NCI-H1105 (cell line): ENCODE measurements at places on chromosomes 6 and 20.

GRCh38 chr20:61292391-61292790, 40.3 kb downstream of the CDH4 start:
- DNase-seq, result no peak

DNA sequence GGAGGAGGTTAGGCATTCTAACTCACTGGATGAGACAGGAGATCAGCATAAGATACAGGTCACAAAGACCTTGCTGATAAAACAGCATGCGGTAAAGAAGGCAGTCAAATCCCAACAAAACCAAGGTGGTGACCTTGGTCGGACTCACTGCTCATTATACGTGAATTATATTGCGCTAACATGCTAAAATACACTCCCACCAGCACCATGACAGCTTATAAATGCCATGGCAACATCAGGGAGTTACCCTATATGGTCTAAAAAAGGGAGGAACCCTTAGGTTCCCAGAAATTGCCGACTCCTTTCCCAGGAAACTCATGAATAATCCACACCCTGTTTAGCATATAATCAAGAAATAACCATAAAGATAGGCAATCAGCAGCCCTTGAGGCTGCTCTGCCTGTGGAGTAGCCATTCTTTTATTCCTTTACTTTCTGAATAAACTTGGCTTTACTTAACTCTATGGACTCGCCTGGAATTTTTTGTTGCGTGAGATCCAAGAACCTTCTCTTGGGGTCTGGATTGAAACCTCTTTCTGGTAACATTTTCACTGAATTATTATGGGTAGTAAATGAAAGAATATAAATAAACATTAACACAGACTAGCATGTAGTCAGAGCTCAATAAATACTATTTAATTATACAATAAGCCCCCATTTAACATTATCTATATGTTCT, 3.0 kb upstream of the LAMA4 start:
- DNase-seq, result no peak

DNA sequence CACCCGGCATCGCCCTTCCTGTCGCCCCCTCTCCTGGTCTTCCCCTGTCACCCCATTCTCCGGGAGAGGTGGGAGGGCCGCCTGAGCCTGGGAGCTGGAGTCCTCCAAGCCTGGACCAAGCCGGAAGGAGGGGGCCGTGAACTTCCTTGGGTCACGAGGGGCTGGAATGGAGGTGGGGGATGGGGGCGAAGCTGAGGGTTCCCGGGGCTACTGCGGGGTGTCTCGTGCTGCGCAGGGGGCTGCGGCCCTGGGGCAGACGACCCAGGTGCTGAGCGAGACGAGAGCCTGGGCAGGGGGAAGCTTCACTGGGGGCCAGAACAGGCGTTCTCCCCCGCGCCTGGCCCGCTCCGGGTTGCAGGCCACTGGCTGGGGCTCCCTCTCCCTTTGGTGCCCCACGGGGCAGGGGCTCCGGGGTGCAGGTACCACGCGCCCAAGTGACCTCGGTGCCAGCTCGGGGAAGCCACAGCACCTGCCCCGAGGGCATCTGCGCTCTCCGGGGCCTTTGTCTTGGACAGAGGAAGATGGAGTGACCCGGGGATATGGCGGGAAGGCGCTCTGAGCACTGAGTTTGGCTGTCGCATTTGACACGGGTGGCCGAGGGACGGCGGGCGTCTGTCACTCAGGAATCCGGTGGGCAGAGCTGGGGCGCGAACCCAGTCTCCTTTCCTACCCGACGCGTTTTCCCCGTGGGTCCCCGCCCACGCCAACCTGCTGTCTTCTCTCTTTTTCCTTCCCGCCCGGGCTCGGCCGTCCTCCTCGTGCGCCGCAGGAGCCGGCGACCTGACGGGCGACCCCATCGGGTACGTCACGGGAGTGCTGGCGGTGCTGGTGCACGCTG, 1.2 kb downstream of the SLC35D3 start:
- DNase-seq, result no peak

- DNase-seq, result peak; percentile 13
Measured at GRCh38 chr6:107653183-107653580, 163.3 kb downstream of the SOBP start.

DNA sequence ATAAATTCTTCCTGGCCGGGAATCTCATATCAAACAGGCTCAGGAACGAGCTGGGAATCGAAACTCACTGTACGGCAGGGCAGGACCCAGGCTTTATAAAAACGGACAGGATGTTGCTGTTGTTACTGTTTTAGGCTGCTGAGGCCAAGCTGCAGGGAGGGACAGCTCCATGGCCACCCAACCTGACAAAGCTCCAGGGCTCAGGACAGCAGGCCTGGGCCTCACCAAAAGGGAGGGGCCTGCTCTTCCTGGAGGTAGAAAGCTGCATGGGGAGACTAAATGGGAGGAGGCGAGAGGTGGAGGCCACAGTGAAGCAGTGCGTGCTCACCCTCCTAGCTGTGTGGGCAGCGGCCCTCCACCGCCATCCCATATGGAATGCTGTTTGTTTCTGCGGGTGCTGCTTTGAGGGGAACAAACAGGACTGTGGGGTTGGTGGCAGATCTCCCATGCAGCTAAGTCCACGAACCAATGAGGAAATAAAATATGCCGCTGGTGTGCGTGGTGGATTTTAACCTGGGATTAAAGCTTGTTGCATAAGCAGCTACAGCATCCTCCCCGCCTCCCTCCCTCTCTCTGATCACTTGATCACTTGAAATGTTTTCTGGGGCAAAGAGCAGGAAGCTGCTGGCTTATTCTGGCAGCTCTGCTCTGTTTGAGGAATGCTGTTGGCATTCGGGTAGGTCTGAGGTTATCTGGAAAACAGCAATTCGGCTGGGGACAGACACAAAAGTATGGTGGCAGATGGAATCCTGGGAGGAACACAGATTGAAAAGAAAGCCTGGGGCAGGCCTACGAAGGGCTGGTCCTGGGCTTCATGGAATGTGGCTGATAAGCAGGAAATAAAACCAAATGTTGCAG, 2.4 kb upstream of the ZMYND8 start:
- DNase-seq, result no peak

DNA sequence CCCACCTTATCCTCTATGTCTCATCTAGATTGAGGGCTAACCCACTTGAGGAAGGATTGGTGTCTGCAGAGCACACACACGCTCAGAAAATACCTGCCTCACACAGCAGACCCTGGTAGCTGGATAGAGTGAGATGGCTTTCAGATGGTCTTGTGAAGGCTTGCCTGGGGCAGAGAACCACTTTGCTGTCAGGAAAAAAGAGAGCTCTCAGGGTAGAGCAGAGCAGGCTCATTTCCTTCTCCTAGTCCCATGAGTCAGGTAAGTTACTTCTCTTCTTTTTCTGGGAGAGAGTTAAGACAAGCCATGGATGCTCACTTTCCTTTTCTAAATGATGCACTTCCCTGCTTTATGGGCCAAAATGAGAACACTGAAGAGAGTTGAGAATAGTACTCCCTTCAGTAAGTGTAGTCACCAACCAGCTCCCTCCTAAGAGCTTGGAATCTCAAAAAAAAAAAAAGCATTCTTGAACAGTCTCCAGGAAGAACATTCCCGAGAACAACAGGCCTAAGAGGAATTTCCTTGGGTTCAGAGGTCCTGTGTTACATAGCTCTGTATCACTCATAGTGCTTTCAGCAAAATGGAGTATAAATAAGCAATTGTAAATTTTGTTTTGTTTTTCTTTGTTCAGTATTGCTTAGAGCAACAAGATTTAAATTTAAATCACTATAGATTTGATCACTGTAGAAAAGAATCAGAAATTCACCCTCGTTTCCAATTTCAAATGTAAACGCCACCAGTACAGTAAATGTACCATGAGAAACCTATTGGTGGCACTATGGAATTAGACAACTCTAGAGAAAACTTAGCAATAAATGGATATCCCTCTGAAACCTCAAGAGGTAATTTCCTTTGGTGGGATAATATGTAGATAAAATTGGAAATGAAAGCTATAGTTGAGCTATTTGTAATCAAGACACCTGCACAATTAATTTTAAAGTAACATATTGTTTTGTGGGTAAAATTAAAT, 530.3 kb downstream of the RFPL4B start:
- DNase-seq, result no peak

- DNase-seq, result no peak
Measured at GRCh38 chr6:44040786-44041185, 86.5 kb downstream of the MRPL14 start.

- DNase-seq, result no peak
Measured at GRCh38 chr6:169450097-169450496, 196.5 kb upstream of the THBS2 start.

GRCh38 chr6:134948691-134949090, 1.2 kb downstream of the ALDH8A1 start:
- DNase-seq, result no peak

DNA sequence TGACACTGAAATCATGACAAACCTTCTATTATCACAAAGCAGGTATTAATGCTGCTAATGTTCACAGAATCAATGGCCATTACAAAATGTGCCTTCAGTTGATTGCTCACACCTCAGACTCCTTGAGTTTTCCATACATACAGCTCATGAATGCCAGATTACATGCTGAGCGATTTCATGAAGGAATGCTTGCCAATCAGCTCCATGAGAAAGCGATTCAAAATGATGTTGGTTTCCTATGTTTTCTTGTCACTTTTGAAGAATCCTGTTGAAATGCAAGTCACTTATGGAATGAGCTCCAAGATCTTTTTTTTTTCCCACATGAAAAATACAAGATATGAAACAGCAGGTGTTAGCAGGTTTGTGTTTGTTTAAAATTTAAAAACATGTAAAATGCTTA, 71.4 kb upstream of the SHLD1 start:
- no peak for DNase-seq

- DNase-seq, result no peak
Measured at GRCh38 chr6:139863346-139863745, 488.9 kb upstream of the CITED2 start.

GRCh38 chr6:152648105-152648504, 10.9 kb upstream of the SYNE1 start:
- no peak for DNase-seq

DNA sequence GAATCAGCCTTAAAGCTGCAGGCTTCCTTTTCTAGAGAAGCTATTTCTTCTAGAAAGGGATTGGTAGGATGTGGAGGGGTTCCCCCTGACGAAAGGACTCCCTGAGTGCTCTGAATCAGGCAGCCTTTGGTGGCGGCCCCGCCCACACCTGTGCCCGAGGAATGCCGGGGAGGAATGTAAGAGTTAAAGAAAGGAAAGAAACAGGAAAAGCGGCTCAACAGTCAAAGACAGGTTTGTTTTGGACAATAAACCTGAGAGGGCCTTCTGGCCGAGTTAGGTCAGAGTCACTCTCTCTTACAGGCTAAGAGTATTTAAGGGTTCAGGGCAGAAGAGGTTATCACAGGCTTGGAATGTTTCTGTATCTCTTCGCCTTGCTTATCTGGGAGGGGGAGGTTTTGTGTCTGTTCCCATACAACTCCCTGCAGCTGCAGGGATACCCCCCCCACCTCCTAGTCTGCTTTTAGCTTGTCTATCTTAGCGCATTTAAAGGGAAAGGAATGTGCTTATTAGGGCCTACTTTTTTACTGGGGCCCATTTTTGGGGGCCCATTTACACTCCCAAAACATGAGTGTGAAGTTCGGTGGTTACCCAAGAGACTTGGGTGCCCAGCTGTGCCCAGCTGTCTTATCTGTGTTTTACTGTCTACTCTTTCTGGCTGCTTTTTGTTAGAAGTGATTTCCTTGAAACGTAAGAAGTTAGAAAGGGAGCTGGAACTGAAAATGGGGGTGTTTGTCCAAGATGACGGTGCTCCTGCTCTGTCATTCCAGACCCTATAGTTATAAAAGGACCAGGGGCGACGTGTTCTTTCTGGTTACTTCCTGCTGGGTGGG, 32.8 kb downstream of the DYNLT1 start:
- no peak for DNase-seq

- no peak for DNase-seq
Measured at GRCh38 chr6:95576218-95576997, 927 bp upstream of the MANEA start.

DNA sequence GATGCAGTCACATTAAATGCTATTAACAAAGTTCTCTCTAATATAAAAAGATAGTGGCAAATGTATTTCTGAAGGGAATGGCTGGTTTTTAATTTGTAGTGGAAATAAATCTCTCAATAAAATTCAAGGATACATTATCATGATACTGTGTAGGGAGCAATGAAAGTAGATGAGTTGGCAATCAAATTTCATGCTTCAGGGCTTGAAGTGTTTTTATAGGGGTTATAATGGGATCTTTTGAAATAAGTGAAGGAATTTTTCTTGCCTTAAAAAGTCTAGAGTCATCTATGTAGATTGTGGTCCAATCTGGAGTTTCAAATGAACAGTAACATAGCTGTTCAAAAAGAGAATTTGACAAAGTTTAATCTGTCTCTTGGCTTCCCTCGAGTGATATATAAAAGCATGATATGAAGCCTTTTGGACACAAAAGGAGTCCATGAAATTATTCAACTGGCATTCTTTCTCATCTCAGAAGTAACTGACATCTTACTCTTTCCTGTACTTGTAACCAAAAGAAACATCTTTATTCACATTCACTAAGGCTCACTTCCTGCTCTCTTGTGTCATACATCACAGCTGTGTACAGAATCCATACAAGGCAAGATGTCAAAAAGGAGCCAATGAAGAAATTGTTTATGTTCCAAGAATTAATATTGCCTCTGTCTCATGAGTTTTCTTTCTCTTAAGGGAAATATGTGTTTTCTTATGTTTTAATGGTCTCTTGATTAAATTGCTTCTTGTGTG, 591.0 kb upstream of the GJE1 start:
- DNase-seq, result no peak

GRCh38 chr20:21234806-21235483, 68.2 kb upstream of the XRN2 start:
- DNase-seq, result no peak

GRCh38 chr20:39246436-39246835, 284.3 kb downstream of the DHX35 start:
- DNase-seq, result no peak

DNA sequence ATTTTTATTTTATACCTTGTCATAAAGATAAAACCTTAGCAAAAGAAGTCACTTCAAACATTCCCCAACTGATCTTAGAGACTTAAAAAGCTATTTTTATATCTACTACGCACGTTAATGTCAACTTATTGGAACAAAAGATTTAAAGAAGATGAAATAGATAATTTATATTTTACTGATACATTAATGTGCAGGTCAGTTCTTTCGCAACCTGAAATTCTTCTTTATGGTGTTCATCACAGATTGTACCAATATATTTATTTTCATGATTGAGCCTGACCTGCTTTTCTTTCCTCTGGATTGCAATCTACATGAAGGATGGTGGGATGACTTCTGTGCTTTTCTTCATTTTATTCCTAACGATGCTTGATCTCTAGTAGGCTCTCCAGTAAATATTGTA, 596.3 kb downstream of the PHF3 start:
- no peak for DNase-seq
